Fibroblast of the aortic adventitia (primary cell): ENCODE measurements at places on chromosomes 1 and 21. TPM values are rescaled to one million over a fixed set of nuclear protein-coding genes. Genes with fewer than 3 reads are reported as not detected.

- peak; percentile 76 for DNase-seq
Measured at GRCh38 chr1:41622402-41622801, 137.9 kb upstream of the EDN2 start.

- no peak for DNase-seq
Measured at GRCh38 chr1:166272155-166272554, 105.4 kb upstream of the FAM78B start.

GRCh38 chr1:192903142-192903541 lies 94.3 kb downstream of the RGS2 start:
- DNase-seq, result no peak

- DNase-seq, result no peak
Measured at GRCh38 chr1:248818505-248819374, 7.0 kb downstream of the SH3BP5L start.

DNA sequence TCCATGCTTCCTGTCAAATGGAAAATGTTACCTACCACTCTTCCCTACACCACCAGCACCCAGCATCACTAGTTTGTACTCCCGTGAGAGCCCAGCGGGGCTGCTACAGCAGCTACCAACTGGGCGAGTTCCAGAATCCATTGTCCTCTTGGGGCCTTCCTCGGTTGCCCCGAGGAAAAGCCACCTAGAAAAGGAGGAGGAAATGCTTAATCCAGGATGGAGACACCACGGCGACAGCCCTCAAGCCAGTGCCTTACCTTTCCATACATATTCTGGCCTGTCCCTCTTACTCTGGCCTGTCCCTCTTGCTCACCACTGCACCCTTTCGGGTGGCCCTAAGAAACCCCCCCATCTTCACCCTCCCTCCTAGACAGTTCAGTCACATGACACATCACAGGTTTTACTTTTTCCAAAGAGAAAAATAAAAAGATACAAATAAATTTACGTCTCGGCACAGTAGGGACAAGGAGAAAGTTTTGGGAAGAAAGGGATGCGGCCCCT lies 478 bp downstream of the RIT1 start:
- DNase-seq, result peak; percentile 46

NHLH1 gene
- not detected in 2 replicates for total RNA-seq

ALDH4A1 gene
- total RNA-seq, result 7.8 and 9.5 TPM in 2 replicates

MEF2D gene
- total RNA-seq, result 6.0 and 11.6 TPM in 2 replicates
